ENCODE measurements at places on chromosomes 1 and 21.

DNA sequence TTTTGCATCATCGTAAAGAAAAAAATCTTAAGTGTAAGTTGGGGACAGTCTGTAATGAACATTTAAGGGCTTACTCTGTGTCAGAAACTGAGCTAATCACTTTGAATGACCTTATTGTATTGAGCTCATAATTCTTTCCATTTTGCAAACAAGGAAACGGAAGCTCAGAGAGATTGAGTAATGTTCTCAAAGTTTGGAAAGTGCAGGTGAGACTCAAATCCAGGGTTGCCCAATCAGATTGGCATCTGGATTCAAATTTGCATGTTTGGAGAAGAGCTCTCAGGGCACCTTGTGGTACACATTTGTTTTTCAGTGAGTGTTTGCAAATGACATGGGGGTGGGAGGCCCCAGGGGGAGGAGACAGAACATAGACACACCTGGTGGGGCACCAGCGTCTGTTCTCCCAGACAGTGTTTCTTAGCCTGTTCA, 8.0 kb downstream of the ALPL start:
- no peak for DNase-seq

GRCh38 chr1:37064039-37064438, 29.7 kb upstream of the GRIK3 start:
- no peak for DNase-seq

DNA sequence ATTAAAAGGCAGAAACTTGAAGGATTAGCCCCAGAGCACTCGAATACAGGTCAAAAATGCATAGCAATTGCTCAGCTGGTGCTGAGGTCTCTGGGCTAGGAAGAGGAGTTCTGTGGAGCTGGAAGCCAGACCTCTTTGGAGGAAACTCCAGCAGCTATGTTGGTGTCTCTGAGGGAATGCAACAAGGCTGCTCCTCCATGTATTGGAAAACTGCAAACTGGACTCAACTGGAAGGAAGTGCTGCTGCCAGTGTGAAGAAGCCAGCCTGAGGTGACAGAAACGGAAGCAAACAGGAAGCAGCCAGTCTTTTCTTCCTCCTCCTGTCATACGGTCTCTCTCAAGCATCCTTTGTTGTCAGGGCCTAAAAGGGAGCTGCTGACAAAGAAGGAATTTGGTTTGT, 233.4 kb upstream of the FGGY start:
- peak; percentile 70 for DNase-seq

- no peak for DNase-seq
These were observed 2.4 kb upstream of the C8B start for GRCh38 chr1:56967900-56968832.

DNA sequence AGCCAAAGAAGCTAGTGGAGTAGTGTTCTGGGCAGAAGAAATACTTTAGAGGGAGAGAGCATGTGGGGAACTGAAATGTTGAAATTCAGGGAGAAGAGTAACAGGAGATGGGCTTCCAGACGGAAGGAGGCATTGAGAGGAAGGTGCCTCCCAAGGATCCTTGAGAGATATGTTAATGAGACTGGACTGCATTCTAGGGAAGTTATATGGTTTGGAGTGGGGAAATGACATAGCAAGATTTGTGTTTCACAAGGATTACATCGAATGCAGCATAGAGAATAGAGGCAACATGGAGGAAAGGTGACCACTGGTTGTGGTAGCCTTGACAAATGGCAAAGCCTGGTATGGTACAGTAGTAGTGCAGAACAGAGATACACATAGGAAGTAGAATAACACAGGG, 160.5 kb upstream of the HMCN1 start:
- DNase-seq, result no peak

- DNase-seq, result no peak
These were observed 14.3 kb upstream of the SEC16B start for GRCh38 chr1:177984136-177984525.

DNA sequence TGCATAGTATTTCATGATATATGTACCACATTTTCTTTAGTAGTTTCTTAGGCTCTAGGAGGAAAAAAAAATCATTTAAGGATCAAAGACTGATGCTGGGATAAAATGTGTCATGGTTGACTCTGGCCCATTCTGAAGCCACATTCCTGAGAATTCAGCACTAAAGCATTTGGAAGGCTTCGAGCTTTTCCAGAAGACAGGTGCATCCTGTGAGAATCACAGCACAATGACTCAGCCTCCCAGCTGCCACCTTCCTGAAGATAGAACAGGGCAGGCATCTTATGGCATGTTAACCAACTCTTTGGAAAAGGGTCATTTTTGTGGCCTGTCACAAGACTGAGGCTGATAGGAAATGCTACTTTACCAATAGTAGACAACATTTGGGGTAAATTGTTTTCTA, 359.9 kb downstream of the PCP4 start:
- no peak for DNase-seq

DNA sequence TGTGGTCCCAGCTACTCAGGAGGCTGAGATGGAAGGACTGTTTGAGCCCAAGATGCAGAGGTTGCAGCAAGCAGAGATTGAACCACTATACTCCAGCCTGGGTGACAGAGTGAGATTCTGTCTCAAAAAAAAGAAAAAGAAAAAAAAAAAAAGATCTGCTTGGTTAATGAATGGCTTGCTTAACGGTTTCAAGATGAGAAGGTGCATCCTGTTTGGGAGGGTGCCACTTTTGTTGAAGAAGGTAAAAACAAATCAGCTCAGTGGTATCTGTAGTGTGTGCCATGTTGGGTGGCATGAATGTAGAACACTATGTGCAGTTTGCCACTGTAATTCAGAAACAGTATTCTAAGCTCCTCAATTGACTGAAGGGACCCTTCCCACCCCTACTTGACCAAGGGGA, 94.9 kb upstream of the ETV3 start:
- no peak for DNase-seq

DNA sequence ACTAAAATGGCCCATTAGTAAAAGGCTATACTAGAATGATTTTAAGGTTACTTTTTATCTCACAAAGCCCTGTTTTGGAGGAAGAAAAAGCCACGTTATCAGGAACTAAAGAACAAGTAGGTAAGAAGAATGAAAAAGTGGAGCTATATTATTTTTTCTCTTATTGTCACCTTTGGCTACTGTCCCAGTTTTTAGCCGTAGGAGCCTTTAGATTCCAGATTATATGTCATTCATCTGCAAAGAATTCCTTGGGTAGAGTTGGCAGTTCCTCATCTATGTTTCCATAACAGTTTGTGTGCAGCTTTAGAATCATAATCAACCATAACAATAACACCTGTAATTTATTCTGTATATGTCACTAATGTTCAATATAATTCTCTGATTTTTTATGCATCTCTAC, 83.8 kb downstream of the TPR start:
- DNase-seq, result no peak

GRCh38 chr21:29302359-29302875, 3.7 kb downstream of the BACH1 start:
- no peak for DNase-seq

- no peak for DNase-seq
These were observed 637 bp downstream of the NHLH1 start for GRCh38 chr1:160367516-160367900.

DNA sequence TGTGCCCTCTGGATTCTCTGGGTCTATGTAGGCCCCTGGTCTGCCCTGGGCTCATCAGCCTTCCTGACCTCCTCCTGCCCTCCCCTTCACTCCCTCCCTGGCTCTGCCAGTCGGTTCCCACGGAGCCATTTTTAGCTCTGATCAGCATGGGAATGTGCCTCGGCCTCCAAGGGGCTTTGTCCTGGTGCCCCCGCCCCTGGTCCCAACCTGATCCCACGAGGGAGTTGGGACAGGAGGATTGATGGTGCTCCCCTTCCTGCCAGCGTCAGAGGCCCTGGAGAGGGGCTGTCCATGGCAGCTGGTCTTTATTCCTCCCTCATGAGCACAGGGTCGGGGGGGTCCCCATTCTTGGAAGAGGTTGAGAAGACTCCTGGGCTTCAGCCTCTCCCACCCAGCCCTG, 24.9 kb downstream of the ETNK2 start:
- DNase-seq, result no peak

DNA sequence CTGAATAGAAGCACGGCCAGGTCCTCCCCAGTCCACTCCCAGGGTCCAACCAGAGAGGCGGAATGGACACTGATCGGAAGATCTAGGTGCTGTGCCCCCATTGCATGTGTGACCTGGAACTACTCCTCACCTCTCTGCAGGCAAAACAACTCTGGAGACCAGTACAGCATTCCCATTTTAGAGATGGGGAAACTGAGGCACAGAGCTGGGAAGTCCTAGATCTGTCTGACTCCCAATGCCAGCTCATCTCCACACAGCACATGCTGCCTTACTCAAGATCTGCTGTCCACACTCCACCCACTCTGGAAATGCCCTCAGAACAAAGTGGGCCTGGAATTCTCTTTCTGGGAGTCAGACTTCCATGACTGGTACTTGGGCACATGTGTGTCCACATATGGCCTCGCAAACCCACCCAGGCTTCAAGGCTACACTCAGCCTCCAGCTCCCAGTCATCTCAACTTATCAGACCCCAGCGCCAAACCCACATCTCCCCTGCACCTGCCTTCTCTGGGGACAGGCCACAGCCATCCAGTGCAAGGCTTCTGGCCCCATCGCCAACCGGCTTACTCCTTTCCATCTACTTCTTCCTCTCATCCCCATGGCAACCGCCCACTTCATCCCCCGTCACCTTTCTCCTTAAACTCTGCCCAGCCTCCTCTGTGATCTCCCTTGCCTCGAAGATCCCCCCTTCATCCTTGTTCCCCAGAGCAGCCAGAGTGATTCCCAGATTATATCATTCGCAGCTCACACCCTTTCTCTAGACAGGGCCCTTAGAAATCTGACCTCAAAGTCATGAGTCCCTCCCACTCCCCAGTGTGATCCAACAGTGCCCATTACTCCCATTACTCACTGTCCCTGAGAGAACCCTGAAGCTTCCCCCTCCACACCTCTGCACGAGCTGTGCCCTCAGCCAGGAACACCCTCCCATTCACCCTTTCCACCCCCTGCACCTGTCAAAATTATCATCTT, 2.7 kb downstream of the COL8A2 start:
- DNase-seq, result no peak

DNA sequence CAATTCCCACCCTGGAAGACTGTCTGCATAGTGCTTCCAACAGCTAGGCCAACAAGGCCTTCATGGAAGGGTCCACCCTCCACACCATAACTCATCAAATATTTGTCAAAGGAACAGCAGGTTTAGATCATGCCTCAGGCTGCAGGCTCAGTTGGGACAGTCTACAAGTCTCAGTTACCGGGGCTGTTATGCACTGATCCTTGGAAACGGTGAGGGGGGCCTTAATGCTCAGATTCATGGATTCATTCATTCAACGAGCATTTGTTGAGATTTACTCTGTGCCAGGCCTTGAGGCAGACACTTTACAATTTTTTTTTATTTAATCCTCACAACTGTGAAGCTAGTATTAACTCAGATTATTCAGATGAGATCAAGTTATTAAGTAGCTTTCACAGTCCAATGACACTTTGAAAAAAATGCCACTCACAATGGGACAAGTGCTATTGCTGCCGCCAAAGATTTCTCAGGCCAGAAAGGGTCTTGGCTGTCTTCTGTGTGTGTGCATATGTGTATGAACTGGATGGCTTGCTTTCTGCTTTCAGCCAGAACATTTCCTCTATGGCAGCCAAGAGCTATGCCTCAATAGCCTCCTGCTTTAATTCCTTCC, 8.9 kb upstream of the C1orf216 start:
- DNase-seq, result no peak

GRCh38 chr1:230172016-230172537, 105.0 kb downstream of the GALNT2 start:
- no peak for DNase-seq

DNA sequence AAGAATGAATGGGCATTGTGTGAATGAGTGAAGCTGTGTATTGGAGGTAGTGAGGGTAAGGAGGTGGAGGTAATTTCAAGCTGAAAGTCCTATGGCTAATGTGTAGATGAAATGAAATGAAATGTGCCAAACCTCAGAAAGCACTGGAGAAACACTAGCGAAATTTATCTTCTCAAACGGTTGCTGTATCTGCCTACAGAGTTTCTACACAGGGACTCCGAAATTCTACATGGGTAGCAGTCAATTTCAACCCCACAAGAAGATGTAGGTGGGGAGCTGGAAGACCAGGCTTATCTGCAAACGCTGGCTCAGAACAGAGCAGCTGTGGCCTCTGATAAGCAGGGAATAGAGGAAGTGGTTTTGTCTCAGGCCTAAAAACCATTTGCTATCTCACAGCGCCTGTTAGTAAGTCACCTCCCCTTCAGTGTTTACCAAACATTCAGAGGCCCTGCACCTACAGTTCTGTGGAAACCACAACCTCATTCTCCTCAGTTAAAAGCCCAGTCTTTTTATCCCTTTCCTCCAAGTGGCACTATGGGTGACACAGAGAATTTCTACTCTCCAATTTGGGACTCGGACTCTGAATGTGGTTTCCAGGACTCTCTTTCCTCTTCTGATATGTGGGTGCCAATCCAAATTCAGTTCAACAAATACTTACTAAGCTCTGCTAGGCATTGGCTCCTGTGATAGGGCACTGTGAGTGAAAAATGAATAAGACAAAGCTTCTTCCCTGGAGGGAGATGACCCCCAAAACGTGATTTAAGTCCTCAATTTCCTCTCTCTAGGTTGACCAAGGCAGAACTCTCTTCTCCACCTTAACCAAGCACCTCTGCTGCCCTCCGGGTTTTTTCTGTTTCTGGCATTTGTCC, 17.2 kb upstream of the SLAMF6 start:
- DNase-seq, result peak; percentile 98

DNA sequence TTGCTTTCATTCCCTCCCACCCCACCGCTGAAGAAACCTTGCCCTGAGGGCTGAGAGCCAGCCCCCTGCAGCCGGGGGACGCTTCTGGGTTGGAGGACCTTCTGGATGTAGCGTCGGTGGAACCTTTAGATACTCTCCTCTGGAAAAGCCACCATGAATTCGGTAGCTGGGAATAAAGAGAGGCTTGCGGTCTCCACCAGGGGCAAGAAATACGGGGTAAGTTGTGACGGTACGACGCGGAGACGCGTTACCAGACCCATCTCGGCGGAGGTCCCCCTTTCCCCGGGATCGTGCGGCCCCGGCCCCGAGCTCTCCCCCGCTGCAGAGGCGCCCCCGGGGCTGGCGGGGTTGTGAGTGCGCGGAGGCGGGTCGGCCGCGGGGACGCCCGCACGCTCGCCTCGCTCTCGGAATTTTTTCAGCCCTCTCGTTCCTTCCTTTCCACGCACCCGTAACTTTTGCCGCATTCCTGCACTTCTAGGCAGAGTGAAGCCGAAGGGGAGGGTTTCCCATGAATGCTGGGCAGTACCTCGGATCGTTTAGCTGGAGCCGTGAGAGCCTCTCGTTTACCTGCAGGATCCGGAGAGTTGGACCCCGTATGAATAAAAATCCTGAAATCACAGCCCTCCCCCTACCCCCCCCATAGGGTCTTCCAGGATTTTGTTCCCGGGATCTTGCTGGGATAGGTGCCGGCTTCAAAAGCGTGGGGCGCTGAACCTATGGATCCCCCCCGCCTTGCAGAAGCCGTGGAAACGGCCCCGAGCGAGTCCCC, 671 bp downstream of the KIF26B start:
- DNase-seq, result peak; percentile 42

Data from Kasumi-1 (cell line).